ENCODE measurements at places on chromosomes 7 and 10.

DNA sequence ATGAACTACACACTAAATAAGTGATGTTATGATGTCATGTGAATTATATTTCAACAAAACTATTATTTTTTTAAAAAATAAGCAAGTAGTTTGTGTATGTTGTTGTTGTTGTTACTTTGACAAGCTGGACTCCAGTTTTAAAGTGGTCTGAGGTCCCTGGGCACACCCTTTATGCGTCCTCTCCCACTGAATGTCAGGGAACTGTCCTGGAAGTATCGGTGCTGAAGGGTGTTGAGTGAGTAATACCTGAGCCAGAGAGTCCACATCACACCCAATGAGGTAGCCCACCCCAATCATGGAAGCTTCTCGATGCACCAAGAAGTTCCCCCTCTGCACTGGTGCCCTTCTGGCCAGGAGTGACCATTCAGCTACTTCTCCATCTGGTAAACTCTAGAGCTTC, 64.3 kb downstream of the FOXI2 start:
- DNase-seq, result no peak

- DNase-seq, result peak; percentile 90
These were observed 155.4 kb upstream of the ITGB1 start for GRCh38 chr10:33113466-33113865.

GRCh38 chr7:7236041-7236440, 53.7 kb downstream of the C1GALT1 start:
- DNase-seq, result no peak

DNA sequence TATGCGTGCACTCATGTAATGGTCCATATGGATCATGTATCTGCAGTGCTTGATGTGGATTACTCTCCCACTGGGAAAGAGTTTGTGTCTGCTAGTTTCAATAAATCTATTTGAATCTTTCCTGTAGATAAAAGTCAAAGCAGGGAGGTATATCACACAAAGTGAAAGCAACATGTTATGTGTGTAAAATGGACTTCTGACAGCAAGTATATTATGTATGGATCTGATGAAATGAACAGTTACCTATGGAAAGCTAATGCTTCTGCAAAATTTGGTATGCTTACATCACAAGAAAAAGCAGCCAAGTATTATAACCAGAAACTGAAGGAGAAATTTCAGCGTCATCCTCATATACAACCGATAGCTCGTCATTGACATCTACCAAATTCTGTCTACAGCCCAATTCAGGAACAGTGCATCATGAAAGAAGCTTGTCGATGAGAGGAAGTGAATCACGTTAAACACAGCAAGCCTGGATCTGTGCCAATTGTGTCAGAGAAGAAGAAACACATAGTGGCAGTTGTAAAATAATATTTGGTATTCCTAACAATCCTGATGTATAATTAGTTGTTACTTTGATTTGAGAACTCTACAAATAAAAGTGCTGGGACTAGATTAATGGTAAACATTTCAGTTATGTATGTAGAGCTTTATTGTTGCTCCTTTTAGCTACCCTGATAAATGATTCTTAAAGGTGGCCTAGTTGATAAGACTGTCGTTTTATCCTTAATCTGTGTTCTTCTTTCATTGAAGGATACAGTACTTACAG, 14.2 kb upstream of the SYPL1 start:
- peak; percentile 56 for DNase-seq

- DNase-seq, result peak; percentile 89
These were observed 131.1 kb upstream of the ABCB5 start for GRCh38 chr7:20484356-20484755.

GRCh38 chr7:17108049-17108584, 190.3 kb upstream of the AHR start:
- no peak for DNase-seq

- DNase-seq, result peak; percentile 36
These were observed 180.6 kb upstream of the NPVF start for GRCh38 chr7:25408876-25409275.

GRCh38 chr7:14765731-14766130, 136.8 kb downstream of the DGKB start:
- no peak for DNase-seq

DNA sequence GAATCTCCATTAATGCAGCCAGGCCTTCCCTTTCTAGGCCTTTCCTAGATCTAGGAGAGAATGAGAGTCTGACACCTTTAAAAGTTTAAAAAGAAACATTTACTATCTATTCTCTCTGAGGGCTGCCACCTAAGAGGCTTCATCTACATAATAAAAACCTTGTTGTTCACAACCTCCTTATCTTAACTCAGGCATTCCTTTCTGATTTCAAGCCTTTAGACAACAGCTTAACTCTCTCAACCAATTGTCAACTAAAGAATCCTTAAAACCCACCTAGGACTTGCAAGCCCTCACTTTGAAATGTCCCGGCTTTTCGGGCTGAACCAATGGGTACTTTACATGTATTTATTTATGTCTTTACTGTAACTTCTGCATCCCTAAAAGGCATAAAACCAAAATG, 64.3 kb upstream of the RET start:
- DNase-seq, result no peak

DNA sequence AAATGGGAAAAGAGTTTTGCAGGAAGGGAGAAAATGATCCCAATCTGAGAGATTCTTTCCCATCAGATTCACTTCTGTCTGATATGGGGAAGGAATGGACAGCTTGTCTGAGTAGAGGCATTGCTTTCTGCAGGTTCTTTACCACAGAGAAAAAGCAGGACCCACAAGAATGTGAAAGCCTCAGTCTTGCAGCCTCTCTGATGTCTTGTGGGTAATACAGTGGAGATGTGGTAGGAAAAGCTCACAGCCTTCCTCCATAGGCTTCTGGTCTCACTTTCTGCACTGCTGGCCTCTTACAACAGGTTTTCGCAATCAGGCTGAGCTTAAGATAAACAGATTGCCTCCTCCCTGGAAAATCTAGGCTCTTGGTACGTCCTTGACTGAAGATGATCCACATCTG, 551 bp downstream of the IFIT1 start:
- DNase-seq, result peak; percentile 45

DNA sequence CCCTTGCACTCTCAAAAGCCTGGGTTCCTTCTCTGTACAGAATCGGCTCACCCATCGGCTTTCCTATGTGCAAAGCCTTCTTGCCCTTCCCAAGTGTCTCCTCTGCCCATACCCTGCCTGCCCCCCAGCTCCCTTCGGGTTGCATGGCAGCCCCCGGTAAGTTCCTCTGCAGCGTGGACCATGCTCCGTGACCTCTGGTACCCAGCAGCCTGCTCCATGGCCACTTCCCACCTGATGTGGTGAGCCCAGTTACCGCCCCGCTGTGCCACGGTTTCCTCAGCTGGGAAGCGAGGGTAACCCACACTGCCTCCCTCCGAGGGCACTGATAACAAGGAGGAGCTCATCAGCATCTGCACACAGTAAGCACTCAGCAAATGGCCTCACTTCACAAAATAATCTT, 106.8 kb upstream of the DDC start:
- no peak for DNase-seq

DNA sequence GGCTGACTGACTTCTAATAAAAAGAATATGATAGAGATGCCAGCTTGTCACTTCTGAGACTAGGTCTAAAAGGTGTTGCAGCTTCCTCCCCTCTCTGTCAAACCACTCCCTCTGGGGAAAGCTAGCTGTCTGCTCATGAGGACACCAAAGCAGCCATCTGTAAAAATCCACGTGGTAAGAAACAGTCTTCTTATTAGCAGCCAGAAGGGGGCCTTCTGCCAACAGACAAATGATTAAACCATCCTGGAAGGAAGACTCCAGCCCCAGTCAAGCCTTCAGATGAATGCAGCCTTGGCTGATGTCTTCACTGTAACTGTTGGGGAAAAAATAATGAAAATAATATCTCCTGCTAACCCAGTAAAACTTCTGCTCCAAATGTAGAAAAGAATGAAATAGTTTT, 41.9 kb upstream of the DAGLB start:
- no peak for DNase-seq

DNA sequence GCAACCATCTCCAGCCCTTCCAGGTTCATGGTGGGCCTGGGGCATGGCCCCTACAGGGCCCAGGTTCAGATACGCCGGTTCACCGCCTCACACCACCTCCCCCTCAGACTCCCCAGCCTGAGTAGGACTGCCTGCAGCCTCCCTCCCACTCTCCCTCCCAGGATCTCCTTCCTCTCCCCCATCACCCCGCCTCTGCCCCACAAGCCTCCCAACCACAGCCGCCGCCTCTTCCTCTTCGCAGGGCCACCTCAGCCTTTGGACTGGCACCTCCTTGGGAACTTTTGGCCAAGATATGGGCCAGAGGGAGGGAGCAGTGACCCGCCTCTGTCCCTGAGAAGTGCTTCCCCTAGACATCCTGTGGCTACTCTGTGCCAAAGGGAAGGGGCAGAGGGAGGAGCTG, 9.3 kb downstream of the KCNIP2 start:
- DNase-seq, result no peak

DNA sequence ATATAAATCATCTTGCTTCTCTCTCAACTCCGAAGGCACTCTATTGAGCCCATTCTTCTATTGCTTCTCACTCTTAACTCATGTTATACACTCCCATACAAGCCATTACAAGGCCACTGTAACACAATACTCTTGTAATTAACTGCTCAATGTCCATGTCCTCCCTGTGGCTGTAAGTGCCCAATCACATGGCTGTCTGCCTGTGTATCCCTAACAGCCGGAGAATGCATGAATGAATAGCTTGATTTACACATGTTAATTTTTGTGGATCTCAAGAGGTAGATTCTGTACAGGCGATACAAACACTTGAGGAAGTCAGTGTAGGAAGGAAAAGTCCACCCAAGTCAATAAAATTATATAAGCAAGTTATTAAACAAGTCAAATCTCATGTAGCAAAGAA, 215.6 kb downstream of the DOCK4 start:
- no peak for DNase-seq

DNA sequence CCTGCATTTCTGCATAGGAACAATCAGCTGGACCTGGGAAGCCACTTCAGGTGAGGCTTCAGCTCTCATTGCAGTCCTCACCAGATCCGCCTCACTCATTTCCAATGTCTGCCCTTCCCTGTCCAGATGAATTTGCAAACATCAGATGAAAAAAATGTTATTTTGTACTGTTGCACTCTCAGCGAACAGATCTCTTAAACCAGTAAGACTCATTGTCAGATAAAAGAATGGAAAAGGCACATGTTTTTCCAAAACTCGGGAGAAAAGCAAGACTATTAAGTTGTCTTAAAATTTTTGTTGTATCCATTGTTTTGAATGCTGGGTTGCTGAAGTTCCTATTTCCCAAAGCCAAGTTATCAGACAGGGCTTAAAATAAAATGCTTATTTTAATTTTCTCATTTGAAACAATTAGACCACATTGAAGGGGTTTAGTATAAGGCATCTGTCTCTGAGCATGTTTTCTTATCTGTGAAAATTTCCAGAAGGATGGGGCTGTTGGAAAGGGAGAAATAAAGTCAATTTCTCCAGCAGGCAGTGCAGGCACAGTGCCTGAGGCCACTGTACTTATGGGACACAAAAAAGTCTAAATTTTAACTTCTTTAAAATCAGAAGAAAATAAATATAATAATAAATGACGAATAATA, 396.8 kb downstream of the KCNMA1 start:
- peak; percentile 52 for DNase-seq

DNA sequence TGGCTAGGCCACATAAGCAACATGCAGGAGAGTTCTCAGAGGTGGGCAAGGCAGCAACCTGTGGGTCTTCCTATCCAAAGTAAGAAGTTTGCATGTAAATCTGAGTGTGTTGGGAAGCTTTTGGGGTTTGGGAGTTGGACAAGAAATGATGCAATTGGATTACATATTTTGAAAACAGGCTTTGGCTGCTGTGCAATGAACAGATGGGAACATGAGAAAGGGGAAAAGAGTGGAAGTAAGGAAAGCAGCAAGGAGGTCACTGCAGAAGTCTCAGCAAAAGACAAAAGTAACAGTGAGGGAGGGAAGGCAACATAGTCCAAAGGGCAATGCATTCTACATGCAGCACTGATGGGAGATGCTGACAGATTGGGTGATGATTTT, 61.1 kb upstream of the C10orf90 start:
- DNase-seq, result peak; percentile 86

DNA sequence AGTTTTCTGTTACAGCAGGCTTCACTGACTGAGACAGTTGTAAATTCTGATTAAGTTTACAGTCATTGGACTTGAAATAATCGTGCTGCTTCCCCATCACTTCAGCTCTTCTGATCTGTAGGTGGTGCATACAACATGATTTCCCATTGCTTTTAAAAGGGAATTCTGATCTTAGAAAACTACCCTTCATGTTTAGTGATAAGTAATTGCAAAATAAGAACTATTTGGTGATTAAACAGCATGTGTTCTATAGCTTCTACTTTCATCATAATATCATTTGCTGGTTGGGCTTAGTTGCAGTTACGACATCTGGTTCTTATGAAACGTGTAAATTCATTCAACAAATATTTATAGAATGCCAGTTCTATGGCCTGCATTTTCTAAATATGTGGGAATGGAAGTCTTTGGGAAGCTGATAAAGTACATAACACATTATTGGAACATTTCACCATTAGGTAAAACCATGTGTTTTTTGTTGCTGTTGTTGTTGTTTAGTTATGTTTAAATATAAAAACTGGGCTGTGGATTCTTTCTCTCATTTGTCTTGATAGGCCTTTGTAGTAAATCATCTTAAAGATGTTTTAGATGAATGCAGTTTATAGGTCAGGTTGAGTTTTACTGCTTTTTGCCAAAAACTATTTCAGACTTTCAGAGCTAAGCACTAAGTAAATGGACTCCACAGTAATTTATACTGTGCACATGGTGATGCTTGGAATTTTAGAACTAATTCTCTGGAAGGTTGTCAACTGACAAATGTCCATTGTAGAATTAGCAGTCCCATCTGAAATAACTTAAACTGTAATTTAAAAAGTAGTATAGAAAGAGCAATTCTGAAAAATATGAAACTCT, 13.1 kb downstream of the GNAI1 start:
- DNase-seq, result peak; percentile 80

GRCh38 chr10:21637795-21638194, 103.8 kb downstream of the MLLT10 start:
- no peak for DNase-seq

DNA sequence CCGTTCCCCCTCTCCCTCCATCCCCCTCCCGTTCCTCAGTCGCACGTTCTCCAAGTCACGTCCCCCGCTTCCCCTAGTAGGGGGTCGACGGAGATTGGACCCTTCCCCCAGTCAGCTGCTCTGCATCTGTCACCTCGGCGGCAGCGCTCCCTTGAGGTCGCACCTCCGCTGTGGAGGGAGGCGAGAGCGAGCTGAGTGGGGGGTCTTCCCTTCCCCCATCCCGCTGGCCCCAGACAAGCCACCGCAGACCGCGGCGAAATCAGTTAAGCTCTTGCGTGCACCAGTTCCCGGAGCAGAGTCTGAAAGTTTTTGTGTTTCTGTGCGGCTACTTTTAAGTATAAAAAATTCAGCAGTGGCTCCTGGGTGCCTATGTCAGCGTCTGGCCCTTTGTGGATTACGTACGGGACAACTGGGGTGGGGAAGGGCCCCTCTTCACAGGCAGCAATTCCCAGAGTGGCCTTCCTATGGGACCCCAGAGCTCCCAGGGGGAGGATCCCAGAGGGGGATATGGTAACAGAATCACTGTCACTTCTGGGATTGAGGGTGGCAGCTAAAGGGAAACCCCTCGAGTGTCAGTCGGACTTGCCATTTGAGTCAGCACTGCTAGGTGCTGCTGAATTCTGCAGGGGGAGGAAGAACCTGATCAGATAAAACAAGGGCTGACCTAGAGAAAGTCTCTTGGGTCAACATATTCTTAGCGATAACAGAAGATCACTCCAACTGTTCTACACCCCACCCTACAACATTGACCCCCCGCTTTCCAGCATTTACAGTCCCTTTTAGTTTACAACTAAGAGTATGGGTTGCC, 12.5 kb upstream of the DDIT4 start:
- peak; percentile 98 for DNase-seq

Measured in lung (tissue), 17 donors.